ENCODE measurements at places on chromosomes 2 and 18. TPM values are rescaled to one million over a fixed set of nuclear protein-coding genes. Genes with fewer than 3 reads are reported as not detected.
A peak's percentile ranks its signal among the peaks of the same experiment; 100 is the strongest.

DNA sequence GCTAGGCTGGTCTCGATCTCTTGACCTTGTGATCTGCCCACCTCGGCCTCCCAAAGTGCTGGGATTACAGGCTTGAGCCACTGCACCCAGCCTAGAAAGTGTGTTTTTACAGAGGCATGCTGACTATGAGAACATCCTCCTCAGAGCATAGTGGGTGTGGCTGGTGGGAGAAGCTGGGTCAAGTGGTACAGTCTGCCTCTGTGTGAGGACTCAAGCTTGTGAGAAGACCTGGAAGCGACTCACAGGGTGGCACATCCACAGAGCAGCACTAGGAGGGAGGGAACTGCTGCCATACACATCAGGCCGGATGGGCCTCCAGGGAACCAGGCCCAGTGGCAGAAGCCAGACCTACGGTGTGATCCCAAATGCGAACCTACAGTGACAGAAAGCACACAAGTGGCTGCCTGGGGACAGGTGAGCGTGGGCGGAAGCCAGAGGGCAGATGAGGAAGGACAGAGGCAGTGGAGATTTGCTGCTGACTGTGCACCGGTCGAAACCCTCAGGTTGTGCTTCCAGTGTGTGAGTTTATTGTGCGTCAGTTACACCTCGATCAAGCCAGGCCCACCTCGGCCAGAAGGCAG is 8.9 kb downstream of the ARHGEF4 start:
- no peak for DNase-seq

GRCh38 chr2:27606611-27607010 is 22.2 kb downstream of the CCDC121 start:
- DNase-seq, result no peak

GRCh38 chr2:175025946-175026345 is 20.8 kb upstream of the CHN1 start:
- DNase-seq, result no peak

- DNase-seq, result peak; percentile 62
Measured at GRCh38 chr18:59728816-59729215, 31.6 kb upstream of the CCBE1 start.

- DNase-seq, result no peak
Measured at GRCh38 chr2:48346124-48346536, 183.8 kb upstream of the STON1 start.

DNA sequence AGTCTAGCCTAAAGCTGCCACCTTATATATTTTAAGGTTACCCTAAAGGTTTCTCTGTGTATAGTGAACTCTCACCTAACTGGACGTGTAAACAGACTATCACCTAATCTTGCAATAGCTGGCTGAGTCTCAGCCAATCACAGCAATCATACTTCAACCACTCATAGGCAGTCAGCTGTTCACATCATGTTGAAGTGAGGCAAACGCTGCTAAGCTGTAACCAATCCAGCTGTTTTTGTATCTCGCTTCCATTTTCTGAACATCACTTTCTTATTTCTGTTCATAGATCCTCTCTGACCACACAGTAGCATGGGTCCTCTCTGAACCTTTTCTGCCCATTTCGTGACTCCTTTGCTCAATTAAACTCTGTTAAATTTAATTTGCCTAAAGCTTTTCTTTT is 468.2 kb upstream of the POU3F3 start:
- DNase-seq, result no peak

DNA sequence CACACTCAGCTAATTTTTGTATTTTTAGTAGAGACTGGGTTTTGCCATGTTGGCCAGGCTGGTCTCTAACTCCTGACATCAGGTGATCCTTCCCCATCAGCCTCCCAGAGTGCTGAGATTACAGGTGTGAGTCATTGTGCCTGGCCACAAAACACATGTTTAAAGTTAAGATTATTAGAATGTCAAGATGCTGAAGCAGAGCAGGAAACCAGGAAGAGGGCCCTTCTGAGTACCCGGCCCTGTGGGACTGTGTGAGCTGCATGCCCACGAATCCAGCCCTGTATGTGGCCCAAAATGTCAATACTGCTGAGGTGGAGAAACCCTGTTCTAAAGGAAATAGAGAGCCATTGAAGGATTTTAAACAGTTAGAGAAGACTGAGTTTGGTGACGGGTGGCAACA is 31.0 kb upstream of the REV1 start:
- no peak for DNase-seq

DNA sequence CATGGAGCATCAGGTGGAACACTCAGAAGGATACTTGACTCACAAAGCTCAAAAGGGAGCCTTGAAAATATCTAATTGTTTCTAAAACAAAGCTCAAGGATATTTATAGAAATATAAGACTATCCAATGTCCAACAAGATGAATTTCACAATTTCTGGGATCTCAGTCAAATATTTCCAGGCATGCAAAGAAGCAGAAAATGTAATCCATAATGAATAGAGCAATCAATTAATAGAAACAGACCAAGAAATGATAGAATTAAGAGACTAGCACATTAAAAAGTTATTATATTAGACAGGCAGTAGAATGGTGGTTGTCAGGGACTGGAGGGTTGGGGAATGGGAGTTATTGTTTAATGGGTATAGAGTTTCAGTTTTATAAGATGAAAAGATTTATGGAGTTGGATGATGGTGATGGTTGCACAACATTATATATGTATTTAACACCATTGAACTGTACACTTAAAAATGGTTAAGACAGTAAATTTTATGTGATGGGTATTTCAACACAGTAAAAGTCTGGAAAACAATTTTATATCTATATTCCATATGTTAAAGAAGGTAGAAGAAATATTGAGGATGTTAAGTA is 189.9 kb upstream of the PIEZO2 start:
- DNase-seq, result peak; percentile 67

DNA sequence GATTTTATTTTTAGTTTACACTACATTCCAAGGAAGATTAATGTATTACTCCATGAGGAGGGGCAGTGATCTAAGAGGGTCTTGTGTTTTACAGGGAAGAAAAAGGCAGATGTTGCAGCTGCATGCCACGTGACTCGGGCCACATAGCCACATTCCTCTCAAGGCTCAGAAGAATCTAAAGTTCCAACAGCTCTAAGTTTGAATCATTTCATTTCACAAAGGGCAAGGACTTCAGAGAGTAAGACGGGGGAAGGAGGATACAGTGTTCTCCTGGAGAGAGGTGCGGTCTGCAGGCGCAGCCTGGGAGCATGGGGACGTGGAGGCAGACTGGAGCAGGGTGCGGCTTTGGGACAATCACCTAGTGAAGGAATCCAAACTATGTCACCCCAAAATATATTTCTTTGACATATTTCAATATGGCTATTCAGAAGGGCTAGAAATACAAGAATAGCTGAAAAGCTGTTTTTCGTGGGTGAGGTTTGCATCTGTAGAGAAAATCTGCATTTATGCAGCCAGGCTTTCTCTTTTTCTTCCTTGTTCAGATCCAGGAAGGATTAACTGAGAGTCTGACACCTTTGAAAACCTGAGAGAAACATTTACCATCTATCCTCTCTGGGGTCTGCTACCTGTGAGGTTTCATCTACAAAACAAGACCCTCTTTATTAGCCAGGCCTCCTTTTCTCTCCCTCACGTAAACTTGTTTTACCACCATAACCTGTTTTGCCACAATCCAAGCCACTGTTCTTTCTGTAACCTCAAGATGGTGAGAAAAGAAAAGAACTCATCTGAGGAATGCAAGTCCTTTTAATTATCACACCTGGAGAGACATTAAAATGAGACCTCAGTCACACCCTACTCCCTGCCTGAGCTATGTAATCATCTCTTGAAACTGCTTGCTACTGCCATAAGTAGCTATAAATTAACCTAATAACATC is 165.1 kb upstream of the NDUFV2 start:
- DNase-seq, result peak; percentile 54

DNA sequence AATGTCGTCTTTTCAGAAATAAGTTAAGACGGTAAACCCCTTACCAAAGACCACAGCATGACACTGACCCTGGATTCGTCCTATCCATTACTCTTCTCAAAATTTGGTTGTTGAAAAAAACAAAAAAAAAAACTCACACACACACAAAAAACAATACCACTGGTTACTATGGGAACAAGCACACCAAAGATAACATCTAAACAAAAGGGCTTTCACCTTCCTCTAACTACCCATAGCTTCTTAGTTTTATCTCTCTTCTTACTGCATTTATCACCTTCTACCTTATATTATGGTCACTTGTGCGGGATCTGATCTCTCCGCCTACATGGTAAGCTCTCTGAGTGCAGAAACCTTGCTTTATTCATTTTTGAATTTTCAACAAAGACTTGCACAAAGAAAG is 192.7 kb downstream of the STK39 start:
- DNase-seq, result no peak

DNA sequence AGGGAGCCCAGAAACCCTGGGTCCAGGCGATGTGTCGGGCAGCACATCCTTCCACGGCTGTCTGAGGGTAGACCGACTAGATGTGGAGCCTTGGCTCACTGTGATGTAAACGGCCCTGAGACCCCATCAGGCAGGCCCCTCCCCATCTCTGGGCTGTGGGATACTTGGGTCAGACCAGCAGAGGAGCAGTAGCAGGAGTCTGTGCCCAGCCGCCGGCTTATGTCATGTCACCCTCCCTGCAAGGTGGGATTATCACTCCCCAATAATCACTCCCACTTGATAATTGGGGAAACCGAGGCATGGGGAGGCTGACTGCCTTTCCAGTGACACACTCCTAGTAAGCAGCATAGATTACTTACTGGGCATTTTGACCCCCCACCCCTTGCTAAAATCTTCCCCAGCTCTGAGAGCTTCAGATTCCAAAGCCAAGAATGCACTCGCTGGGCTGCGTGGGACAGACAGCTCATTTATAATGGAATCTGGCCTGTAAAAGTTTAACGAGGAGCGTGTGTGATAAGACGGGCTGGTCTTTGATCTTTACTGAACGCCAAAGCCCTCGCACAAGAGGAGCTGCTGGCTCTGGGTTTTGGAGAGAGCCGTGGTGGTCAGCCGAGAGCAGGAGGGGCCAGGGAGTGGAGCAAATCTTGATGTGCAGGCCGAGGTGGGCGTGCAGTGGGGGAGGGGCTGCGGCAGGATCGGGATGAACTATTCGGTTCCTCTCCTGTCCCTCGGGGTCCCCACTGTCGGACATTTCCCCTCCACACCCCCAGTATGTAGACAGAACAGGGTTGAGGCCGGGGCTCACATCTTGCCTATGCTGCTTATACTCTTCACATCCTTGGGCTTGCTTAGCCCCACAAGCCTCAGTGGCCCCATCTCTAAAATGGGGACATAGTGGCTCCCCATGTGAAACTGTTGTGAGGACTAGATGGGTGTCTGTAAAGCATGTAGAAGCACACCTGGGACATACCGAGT is 200.0 kb downstream of the GLI2 start:
- DNase-seq, result no peak

DNA sequence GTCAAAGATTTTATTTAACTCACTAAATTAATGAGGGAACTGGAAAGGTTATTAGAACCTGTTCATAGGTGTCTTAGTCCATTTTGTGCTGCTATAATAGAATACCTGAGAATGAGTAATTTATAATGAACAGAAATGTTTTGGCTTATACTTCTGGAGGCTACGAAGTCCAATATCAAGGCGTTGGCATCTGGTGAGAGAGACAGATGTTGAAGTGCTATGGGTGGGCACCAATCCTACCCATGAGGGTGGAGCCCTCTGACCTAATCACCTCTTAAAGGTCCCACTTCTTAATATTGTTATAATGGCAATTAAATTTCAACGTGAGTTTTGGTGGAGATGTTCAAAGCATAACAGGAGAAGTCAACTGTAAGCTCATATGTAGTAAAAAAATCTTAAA is 5.1 kb downstream of the RPIA start:
- DNase-seq, result no peak

DNA sequence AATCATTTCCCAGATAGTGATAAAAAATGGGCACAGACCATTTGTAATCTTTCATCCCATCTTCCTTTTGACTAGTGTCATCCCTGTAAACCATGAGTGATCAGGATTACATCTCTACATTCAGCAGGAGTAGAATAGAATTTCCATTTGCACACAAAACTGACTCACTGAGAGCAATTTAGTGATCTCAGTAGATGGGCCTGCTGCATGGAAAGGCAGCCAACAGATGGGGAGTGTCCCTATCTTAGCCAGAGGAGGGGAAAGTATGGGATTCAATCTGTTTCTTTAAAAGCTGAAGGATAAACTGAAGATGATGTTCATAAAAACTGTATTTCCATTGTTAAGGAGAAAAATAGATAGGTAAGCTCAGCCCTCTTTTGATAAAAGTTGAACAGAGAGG is 441.7 kb downstream of the ZNF521 start:
- DNase-seq, result peak; percentile 21

- no peak for DNase-seq
Measured at GRCh38 chr2:239468491-239469105, 67.8 kb upstream of the HDAC4 start.

- DNase-seq, result no peak
Measured at GRCh38 chr2:113025737-113026136, 20.5 kb downstream of the IL36A start.

GRCh38 chr2:149056541-149057255 is 18.2 kb downstream of the LYPD6B start:
- no peak for DNase-seq

DNA sequence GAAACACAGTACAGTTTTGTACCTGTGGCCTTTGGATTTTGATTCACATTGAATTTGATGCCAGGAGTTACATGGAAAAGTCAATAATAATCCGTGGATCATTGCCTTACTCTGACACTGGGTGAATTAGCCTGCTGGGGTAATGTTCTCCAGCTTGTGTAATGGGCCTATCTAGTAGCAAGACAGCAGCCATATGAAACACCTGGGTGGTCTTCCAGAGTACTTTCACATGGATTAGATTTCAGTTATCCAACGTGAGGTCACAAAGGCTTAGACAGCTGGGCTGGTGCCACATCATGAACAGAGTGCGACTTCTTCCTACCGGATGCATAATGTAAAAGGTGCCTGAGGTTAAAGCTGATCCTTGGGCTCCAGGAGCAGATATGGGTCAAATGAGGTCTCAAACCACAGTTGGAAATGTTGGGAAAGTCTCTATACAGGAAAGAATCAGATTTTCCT is 486.8 kb downstream of the PARD3B start:
- no peak for DNase-seq

DNA sequence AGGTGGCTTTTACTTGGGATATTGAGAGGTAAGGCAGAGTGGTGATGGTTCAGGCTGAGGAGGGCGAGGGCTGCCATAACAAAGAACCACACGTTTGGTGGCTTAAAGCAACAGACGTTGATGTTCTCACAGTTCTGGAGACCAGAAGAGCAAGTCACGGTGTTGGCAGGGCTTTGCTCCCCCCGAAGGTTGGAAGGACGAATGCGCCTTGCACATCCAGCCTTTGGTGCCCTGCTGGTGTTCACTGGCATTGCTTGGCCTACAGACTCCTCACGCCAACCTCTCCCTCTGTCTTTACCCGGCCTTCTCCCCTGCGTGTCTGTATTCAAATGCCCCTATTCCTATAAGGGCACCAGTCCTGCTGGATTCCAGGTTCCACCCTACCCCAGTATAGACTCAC is 125.4 kb downstream of the TPO start:
- DNase-seq, result no peak

GRCh38 chr2:178419123-178419522 is 31.9 kb downstream of the PRKRA start:
- DNase-seq, result peak; percentile 2

NOTO gene
- total RNA-seq, result not detected

ORMDL1 gene
- 45.8 TPM for total RNA-seq

FOSL2 gene
- 62.8 TPM for total RNA-seq

DNAH7 gene
- total RNA-seq, result 2.0 TPM

FBXO41 gene
- 0.79 TPM for total RNA-seq

ZCCHC2 gene
- 18.3 TPM for total RNA-seq

IL18RAP gene
- 0.89 TPM for total RNA-seq

NGEF gene
- total RNA-seq, result 3.9 TPM

ABCG8 gene
- under 0.01 TPM for total RNA-seq
